Suprapubic skin (tissue), 4 donors: ENCODE measurements at places on chromosomes 2 and 18. TPM values are rescaled to one million over a fixed set of nuclear protein-coding genes. Genes with fewer than 3 reads are reported as not detected.

DNA sequence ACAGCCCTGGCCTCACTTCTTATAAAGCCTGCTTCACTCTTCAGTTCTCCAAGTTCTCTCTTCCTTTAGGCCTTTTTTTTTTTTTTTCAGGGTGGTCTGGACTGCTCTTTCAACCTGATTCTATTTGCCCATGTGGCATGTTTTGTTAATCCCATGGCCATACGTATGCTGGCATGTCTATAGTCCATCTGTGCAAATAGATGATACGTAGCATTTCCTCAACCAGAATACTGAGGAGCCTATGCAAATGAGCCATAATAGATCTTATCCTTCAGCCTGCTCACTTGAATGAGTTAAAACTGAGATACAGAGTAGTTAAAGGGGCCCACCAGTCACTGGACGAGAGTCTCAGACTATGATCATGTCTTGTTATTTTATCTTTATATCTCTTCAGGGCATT, 265.2 kb upstream of the CXCR4 start:
- no peak for DNase-seq

- no peak for DNase-seq
Observed at GRCh38 chr2:98713332-98714015, 17.5 kb downstream of the MGAT4A start.

FAM110C gene
- 10.7 TPM for total RNA-seq

- peak; percentile 34 for DNase-seq
Observed at GRCh38 chr2:20434588-20435294, 12.1 kb upstream of the RHOB start.

- DNase-seq: no peak
Observed at GRCh38 chr18:48750485-48751175, 200.1 kb downstream of the SMAD7 start.

PKDCC gene
- 6.7 TPM for total RNA-seq

GRCh38 chr2:236747925-236748324, 178.3 kb downstream of the ACKR3 start:
- DNase-seq: no peak

- no peak for DNase-seq
Observed at GRCh38 chr2:67625690-67626475, 228.8 kb downstream of the ETAA1 start.
